ENCODE measurements at places on chromosomes 3 and 15.

DNA sequence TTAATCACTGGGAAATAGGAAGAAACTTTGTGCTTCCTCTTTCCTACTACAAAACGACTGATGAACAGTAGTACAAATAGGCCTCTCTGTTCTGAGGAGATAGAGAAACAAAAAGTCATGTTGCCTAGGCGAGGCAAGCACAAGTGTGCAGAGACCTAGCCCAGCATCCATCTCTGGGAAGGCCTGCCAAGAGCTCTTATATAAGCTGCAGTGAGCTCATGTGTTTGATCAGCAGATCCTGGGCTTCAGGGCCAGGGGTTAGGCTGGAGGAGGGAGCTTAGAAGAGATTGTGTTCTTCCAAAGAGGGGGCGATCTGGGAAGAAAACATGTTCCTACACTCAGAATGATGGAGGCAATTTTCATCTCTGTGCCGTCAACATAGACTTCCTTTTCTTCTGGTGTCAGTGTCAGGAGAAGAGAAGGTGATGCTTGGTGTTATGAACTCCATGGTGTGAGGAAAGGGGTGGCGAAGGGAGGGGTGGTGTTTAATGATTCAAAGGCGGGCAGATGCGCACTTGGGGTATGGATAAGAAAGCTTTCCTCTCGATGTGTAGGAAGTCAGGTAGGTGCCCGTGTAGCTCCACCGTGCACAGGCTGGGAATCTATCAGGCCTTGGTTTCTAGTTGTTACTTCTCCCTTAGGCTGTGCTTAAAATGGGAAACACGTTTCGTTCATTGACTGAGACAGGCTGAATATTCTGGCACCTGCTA lies 29.5 kb upstream of the ETV5 start:
- no peak for DNase-seq

GRCh38 chr3:105139881-105140560 lies 226.7 kb upstream of the ALCAM start:
- no peak for DNase-seq

DNA sequence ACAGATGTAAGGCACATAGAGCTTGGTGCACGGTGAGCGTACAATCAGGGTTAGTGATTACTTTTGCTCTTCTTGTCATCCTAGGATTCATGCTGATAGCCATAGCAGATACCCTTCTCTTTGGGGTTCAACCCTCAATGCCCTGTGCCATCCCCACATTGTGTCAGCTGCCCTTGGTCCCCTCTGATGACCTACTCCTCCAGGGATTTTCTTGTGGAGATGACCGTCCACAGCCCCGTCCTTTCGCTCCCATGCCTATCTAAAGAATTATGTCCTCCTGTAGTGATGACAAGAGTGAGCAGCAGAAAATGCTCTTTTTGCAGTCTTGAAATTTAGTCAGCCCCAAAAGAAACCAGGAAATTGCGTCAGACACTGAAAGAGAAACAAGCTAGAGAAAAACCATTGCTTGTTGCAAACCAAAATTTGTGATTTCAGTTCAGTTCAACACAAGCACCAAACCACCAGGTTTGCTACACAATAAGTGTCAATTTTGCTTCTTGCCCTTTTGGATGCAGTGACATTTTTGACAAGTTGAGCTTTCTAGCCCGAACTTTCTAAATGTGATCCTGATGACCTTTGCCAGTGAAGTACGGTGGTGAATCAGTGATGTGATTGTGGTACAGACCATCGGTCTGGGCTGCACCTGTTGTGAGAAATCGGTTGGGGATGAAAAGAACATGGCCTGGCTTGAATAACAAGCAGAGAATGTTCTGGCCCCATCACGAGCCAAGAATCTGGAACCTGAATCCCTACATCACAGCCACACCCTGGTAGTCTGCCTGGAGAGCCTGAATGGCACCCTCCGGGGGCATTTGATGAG lies 41.3 kb downstream of the CMTM7 start:
- DNase-seq, result peak; percentile 31

- DNase-seq, result peak; percentile 30
Measured at GRCh38 chr3:158830391-158830790, 28.5 kb downstream of the MFSD1 start.

DNA sequence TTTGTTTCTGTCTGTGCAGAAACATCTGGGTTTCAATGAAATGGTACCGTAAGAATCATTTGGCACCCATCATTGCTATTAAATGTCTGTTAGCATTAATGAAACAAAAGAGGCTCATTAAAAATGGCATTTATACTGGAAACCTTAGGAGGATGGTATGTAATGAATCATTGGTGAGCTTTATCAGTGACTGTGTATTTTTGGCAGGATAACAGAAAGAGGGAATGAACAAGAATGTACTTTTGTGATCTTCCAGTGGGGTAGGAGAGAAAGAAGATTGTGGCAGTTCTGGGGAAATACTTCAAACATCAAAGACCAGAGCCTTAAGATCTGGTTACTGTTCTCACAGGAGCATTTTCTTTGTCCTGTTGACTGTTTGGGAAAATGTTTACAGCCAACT lies 4.7 kb upstream of the DCBLD2 start:
- peak; percentile 95 for DNase-seq

- peak; percentile 90 for DNase-seq
Measured at GRCh38 chr15:33720952-33721351, 247.3 kb upstream of the CHRM5 start.

DNA sequence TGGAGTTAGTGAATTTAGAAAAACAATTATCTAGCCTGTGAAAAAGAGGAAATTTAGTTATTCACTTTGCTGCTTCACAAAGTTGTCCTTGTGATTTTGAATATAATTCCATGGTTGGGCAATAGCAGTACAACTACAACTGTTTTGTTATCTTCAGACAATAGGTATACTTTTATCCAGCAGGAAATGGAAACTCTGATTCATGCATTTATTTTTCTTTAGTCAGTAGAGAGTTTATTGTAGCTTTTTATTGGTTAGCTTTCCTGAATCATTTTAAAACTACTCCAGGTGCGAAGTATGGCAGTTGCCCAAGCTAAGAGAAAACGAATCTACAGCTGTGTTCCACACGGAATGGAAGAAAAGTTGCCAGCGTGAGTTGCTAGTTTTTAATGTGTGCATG lies 80.3 kb downstream of the TM4SF4 start:
- peak; percentile 81 for DNase-seq

DNA sequence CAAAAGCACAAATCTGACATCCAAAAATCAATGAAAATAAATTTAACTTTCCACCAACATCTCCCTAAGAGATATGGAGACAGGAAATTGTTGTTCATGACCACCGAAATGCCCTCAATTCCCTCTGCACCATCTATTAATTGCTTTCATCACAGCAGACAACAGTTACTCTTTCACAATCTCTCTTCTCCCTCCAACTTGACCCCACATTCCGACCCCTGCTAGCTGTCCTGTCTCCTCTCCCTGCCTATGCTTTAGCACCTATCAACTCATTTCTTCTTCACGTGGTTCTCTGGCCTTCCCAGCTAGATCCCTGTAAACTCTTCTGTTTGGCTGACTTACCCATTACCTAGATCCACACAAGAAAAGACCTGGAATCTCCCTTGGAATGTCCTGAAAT lies 173.9 kb upstream of the ADAMTS9 start:
- DNase-seq, result no peak

DNA sequence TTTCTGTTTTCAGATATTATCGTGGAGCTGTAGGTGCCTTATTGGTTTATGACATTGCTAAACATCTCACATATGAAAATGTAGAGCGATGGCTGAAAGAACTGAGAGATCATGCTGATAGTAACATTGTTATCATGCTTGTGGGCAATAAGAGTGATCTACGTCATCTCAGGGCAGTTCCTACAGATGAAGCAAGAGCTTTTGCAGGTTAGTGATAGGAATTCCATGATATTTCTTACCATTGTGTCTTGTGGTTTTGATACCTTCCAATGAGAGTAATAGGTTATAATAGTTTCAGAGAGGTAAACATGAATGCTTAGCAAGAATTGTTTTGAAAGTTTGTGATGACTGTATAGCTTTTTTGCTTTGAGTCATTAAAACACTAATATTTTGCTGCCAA lies 8.5 kb downstream of the RAB11A start:
- no peak for DNase-seq

GRCh38 chr15:89002281-89002761 lies 85.9 kb upstream of the ABHD2 start:
- peak; percentile 94 for DNase-seq

DNA sequence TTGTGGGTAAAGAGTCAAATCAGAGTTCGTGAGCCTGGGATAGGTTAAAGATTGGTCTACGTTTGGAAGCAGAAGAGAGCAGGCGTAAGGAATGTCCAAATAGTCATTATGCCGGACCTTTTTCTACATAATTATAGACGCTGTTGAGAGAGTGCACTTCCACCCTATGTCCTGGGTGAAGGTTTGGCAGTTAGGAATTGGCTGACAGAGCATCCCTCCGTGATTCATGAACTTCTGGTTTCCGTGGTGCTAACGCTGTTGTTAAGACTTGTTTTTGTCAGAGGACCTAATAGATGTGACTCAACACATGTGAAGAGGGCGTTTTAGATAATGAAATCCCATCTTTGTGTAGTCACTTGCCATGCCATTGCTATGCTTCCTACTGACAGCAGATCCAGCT lies 1.1 kb downstream of the EAF1 start:
- peak; percentile 76 for DNase-seq

DNA sequence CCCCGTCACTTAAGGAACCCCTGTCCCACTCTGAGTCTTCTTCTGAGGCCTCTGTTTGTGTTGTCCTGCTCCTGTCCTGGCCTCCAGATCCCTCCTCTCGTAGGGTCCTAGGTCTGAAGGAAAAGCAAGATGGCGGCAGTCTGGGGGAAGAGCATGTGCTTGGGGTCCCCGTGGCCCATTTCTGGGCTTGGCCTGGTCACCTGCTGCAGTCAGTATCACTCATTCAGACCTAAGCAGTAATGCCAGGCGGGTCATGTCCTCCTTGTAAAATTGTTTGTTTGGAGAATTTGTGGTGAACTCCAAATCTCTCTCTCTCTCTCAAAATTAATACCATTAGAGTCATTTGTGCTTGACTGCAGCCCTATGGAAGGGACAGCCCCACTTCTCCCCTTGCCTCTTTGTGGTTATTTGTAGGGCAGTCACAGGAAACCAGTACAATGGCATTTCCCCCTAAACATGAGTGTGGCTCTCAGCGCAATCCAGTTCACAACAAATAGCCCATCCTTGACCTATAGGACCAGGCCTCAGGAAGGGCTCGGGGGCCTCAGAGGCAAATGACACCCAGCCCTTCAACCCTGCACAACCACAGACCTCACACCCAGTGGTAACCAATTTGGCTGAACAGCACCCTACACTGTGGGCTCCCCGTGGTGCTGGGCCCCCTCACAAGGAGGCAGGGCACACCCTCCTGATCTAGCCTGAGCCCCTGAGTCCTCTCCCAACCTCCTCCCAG lies 173.5 kb downstream of the OR4M2 start:
- no peak for DNase-seq

- no peak for DNase-seq
Measured at GRCh38 chr3:57009802-57010201, 50.7 kb upstream of the SPATA12 start.

GRCh38 chr15:44763187-44763586 lies 26.9 kb downstream of the TRIM69 start:
- DNase-seq, result no peak

DNA sequence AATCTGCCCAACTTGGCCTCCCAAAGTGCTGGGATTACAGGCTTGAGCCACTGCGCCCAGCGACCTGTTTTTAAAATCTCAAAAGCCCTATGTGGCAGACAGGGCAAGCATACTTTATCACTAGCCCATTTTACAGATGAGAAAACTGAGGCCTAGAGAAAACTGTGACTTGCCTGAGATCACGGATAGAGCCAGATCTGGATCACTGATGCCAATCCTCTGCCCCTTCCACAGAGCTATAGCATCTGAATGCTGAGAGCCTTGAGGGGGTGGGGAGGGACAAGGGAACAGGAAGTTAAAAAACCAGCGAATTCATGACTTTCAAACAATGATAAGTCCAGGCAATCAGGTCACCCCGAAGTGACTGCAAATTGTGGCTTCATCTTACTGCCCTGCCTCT lies 7.3 kb downstream of the ANKRD63 start:
- no peak for DNase-seq

GRCh38 chr3:78139166-78139565 lies 1099.3 kb downstream of the ROBO2 start:
- DNase-seq, result peak; percentile 69

GRCh38 chr15:26115229-26115943 lies 252.3 kb upstream of the ATP10A start:
- DNase-seq, result no peak

- DNase-seq, result peak; percentile 68
Measured at GRCh38 chr15:66483131-66483566, 14.4 kb downstream of the SNAPC5 start.

GRCh38 chr3:58340594-58341244 lies 8.0 kb downstream of the PXK start:
- DNase-seq, result no peak

DNA sequence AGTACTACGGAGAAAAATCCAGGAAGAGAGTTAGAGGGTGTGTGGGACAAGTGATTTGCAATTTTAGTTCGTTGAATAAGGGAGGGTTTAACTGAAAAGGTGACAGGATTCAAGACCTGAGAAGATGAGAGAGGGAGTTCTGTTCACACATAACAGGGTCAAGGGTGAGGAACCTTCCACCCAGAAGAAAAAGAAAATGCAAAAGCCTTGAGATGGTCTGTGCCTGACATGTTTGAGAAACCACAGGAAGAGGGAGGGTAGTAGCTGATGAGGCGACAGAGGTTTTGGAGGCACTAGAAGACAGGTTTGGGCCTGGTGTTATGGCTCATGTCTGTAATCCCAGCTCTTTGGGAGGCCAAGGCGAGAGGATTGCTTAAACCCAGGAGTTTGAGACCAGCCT lies 591 bp upstream of the SLC25A20 start:
- no peak for DNase-seq

DNA sequence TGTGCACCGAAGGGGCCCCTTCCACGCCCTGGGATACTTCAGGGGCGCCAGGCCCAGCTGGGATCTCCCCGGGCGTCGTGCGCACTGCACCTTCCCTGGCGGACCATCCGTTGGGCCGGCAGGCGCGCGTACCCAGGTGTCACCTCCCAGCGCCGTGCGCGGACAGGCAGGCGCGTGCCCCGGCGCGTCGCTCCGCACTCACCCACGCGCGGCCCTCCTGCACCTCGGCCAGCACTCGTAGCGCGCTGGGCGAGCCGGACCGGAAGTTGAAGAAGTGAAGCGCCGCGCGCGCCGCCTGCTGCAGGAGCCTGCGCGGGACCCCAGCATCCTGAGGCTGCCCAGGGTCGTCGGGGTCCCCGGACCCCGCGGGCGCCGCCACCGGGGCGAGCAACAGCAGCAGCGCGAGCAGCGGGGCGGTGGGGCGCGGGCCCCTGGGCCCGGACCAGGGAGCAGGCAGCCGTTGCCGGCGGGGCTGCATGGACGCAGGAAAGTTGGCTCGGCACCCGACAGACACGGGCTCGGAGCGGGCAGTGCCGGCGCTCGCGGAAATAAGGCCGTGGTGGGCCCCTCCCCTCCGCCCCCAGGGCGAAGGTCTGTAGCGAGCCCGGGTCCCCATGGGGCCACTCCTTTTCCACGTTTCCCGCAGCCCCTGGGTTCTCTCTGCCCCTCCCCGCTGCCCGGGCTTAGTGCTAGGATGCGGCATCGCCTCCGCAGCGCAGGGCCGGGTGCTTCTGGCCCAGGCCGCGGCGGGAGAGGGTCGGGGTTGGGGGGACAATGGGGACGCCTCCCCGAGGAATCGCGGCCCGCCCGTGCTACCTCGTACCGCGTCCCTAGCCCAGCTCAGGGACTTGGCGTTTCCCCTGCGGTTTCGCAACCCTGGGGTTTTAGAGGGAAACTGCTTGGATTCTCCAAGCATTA lies at the start of gene RARRES1:
TSS of gene RARRES1 (minus strand) at position 520 of the 918 bp plus-strand sequence. CDS start at position 478, 42 bp downstream.
- peak; percentile 64 for DNase-seq

GRCh38 chr15:88913017-88913849 lies at the start of gene MFGE8:
MFGE8 (minus strand) TSS chr15:88913379; CDS start chr15:88913319, 60 bp downstream.
- peak; percentile 85 for DNase-seq

GRCh38 chr3:179421500-179421899 lies 29.8 kb downstream of the GNB4 start:
- peak; percentile 54 for DNase-seq

- peak; percentile 70 for DNase-seq
Measured at GRCh38 chr3:148861277-148861869, 3.7 kb upstream of the CPA3 start.
